Activated naive CD4-positive, alpha-beta T cell treated with anti-CD3 and anti-CD28 coated beads, Interleukin-2, amount 10 ng/mL, durations not matched to agents 5 hours and 36 hours (primary cell): ENCODE measurements at places on chromosomes 7 and 10. TPM values are rescaled to one million over a fixed set of nuclear protein-coding genes. Genes with fewer than 3 reads are reported as not detected.

Gene SPDYE8
- total RNA-seq: not detected

Gene CYP2E1
- total RNA-seq: not detected

Gene SLC18A3
- not detected for total RNA-seq

Gene AKR1C8
- 0.91 TPM for total RNA-seq

Gene FOXP2
- not detected for total RNA-seq

Gene CHAT
- total RNA-seq: not detected

Gene TUBB8
- not detected for total RNA-seq

Gene COL13A1
- not detected for total RNA-seq
